ENCODE measurements at places on chromosomes 4 and X.

DNA sequence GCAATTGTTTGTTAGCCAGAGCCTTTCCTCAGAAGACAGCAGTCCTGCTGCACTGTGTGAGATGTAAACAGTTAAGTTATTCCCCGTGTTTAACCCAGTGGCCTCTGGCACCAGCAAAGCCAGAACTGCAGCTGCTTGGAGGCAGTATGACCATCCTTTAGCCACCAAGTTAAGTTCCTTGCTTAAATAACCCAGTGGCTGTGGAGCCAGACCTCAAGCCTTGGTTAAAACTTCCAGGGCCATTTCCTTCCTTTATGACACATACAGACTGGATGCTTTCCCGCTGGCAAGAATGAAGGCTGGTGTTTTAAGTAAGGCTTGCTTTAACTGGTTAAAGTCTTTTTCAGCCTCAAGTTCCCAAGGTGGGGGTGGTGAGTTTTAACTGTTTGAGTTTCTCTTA lies 379.8 kb downstream of the DCAF12L2 start:
- DNase-seq, result no peak

DNA sequence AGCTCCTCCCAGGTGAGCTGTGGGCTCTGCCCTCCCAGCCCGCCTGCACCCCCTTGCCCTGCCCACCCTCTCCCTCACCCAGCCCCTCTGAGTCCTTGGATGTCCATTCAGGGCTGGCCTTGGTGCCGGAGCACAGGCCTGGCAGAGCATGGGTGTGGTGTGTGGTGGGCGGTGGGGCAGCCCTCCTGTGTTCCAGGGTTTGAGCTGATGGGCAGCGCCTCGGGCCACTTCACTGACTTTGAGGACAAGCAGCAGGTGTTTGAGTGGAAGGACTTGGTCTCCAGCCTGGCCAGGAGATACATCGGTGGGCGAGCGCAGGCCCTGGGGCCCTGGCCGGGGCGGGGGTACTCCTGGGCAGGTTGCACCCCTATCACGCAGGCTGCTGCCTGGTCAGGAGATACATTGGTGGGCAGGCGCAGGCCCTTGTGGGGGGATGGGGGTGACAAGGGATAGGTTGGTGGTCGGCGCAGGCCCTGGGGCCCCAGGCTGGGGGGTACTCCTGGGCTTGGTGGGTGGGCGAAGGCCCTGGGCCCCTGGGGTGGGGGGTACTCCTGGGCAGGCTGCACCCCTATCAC lies 7.6 kb upstream of the SLC26A1 start:
- no peak for DNase-seq

- DNase-seq, result no peak
These were observed 84.9 kb downstream of the GAB1 start for GRCh38 chr4:143421609-143422008.

DNA sequence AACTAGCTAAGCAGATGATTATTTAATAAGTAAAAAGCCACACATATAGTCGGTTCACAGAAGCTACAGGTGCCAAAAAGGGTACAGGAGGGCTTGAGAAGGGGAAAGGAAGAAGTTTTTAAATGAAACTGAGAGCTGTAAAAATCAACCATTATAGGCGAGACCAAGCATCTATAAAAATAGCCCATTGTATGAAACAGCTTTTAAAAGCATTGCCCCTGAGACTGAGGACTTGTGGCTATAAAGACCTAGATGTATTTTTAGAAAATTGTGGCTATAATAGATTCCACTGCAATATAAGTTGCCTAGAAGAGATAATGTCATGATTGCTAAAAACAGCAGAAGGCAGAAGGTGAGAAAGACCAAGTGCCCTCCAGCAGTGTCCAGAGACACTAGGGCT lies 15.0 kb upstream of the TTC29 start:
- no peak for DNase-seq

GRCh38 chr4:138052806-138053632 lies 189.1 kb downstream of the SLC7A11 start:
- DNase-seq, result no peak

- DNase-seq, result no peak
These were observed 480.7 kb downstream of the INPP4B start for GRCh38 chr4:142365391-142365790.

- DNase-seq, result no peak
These were observed 210.8 kb downstream of the MGST2 start for GRCh38 chr4:139876337-139876941.

DNA sequence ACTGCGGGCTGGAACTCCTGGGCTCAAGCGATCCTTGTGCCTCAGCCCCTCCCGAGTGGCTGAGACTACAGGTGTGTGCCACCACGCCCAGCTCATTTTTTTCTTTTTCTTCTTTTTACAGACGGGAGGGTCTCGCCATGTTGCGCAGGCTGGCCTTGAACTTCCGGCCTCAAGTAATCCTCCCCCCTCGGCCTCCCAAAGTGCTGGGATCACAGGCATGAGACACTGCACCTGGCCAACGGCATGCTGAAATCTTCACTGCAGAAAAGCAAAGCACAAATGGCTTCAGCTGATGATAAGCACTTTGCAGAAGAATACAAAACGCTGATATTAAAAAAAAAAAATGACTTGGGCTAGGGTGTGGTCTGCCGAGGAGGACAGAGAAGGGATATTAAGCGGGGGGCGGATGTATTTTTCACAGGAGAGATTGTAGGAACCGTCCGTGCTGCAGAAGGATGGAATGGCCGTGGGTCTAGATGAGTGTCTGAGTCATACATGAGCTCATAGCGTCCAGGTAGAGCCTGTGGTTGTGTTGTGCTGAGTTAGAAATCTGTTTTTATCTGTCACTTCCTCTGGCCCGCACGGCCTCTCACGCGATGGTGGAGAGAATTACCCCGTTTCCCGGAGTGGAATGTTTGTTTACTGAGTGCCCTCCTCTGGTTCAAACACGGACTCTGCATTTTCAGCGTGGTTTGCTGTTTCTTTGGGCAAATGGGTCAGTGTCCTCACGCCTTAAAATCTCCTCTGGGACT lies 8.5 kb upstream of the AKAP17A start:
- no peak for DNase-seq

GRCh38 chr4:133145758-133146573 lies 3.1 kb upstream of the PCDH10 start:
- DNase-seq, result no peak

DNA sequence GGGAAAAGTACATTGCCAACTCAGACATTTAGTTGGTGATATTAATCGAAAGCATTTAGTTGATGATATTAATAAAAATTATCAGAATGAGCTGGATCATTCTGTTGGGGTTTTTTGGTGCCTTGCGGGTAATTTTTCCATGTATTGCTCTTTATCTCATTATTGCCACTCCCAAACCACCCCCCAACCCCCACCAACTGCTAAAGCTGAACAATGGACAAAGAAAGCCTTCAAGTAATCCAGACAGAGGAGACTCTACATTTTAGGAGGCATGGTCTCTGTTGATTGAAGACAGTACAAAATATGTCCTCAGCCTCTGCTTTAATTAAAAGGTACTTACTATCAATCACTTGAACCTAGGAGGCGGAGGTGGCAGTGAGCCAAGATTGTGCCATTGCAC lies 22.5 kb downstream of the PDK3 start:
- DNase-seq, result no peak

DNA sequence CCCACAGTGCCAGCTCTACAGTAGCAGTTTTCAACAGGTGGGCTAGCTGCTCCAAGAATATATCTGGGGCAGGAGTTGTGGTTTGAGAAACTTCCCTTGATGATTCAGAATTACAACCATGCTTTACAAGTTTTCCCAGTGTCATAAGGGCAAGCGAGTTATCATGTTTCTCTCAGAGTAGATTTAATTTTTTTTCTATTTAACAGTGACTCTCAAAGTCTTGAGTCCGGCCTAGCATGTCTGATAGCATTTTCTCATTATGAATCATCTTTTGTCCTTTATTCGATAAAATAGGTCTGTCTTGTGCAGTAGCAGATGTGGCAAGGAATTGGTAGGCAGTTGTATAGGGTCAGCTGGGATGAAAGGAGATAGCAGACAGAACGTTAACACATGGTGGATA lies 62.2 kb upstream of the SPANXD start:
- DNase-seq, result no peak

DNA sequence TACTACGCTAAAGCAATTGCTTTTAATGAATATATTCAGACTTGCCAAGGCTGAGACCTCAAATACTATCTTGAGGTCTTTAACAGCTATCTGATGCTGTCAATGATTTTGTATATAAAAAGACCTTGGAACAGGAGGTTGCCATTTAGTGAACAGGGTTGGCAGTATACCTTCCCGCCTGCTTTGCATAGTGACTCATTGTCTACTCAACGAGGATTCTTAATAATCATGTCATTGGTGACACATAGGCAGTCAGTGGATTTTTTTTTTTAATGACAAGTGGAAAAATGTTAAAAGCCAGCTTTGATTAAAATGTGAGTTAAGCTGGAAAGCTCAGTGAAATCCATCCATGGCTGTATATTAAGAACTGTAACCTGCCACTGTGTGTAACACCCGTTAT lies 164.0 kb downstream of the ASMT start:
- DNase-seq, result no peak

- no peak for DNase-seq
These were observed 191.8 kb upstream of the S100G start for GRCh38 chrX:16458208-16458607.

DNA sequence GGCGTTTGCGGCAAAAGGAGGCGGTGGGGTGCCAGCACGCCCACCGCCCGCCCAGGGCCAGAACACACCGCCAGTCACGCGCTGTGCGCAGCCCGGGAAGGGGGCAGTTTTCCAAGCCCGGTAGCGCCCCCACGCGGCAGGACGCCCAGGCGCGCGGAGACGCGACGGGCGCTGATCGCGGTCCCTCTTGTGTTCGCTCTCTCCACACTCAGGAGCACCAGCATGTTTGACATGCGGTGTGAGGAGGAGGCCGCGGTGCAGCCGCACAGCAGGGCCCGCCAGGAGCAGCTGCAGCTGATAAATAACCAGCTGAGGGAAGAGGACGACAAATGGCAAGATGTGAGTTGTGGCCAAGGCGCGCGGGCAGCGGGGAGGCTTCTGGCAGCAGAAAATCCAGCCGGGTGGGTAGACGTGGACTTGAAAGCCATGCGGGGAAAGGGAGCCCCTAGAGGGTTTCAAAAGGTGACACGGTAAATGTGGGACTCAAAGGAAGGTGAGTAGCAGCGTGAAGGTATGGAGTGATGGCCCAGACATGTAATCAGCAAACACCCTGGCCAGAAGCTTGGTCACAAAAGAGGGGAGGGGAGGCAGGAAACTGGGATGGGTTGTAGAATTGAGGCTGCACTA lies 104.1 kb downstream of the PHOX2B start:
- DNase-seq, result peak; percentile 86

DNA sequence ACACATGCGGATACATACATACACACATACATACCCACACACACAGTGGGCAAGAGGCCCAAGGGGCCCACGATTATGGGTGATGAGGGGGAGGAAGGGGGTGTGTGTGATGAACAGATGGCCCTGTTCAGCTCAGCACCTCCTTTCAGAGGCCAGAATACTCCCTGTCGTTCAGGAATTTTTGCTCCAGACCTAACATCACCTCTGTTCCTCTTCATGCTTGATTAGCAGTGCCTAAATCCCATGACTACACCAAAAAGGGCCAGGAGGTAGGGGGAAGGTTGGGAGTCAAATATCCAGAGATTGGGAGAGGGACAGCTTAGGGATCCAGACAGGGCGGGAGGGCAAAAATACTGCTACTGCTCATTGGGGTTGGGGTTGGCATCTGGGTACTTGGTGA lies 42.7 kb downstream of the SMC1A start:
- DNase-seq, result no peak

DNA sequence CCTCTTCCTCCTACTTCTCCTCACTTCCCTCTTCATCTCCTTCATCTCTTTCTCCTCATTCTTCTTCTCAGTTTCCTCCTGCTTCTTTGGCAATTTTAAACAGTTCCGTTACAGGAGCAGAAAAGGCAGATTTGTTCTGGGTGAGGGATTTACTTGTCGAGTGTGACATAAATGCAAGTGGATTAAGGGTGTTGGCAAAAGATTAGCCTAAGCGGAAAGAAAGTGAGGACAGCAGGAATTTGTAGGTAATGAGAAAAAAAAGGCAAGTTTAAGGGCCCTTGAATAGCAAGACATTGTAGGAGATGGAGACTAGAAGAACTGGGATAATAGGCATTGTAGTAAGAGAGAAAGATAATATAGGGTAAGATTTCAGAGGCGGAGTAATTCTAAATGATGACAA lies 841.6 kb downstream of the RAPGEF2 start:
- no peak for DNase-seq

- no peak for DNase-seq
These were observed 125.0 kb upstream of the TBL1X start for GRCh38 chrX:9339603-9340491.

DNA sequence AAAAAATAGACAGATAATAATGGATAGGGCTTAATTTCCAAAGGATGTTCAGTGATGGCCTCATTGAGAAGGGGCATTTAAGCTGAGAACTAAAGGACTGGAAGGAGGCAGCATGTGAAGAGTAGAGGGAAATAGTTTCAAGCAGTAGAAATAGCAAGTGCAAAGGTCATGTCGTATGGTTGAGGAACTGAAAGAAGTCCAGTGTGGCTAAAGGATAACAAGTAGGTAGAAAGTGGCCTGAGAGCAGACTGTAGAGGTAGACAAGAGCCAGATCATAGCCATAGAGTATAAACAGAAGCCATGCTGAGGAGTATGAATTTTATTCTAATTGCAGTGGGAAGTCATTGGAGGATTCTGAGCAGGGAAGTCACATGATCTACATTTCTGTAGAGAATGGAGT lies 72.3 kb downstream of the GRIA3 start:
- no peak for DNase-seq

GRCh38 chr4:37988670-37989069 lies 28.5 kb downstream of the PTTG2 start:
- DNase-seq, result no peak

DNA sequence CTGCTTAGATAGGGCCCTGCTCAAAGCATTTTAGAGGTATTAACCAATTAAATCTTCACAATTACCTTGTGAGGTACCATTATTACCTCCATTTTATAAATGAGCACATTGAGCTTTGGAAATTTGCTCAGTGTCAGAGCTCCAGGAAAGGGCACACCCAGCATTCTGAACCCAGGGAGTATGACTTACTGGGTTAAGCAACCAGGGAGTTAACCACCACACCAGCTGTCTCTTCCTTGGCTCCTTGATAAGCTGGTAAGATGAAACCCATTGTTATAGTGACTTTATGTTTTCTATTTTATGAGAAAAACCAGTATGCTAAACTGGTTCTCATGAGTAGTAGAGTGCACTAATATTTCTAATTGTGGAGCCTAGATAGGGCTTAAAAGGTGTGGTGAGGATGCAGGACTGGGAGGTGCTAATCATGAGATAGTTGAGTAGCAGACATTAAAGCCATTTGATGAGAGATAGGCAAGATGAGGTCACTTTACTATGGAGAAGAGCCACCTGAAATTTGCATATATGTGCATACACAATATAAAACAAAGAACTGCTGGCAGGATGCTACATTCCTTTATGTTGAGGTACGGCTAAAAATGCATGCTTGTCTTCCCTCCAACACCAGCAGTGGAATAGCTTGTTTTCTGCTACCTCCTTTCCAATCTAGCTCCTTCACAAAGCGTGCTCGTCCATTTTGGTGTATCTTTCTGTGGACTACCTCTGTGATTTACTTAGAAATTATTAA lies 556.1 kb downstream of the SPRY1 start:
- no peak for DNase-seq
